ENCODE measurements at places on chromosomes 13 and 19.

- DNase-seq: no peak
Observed at GRCh38 chr19:46714444-46715106, 2.3 kb downstream of the PRKD2 start.

GRCh38 chr19:48053856-48054255, 10.0 kb upstream of the CABP5 start:
- no peak for DNase-seq

GRCh38 chr13:48891586-48891985, 84.1 kb upstream of the FNDC3A start:
- DNase-seq: no peak

GRCh38 chr13:113224486-113224885, 15.1 kb downstream of the CUL4A start:
- no peak for DNase-seq

DNA sequence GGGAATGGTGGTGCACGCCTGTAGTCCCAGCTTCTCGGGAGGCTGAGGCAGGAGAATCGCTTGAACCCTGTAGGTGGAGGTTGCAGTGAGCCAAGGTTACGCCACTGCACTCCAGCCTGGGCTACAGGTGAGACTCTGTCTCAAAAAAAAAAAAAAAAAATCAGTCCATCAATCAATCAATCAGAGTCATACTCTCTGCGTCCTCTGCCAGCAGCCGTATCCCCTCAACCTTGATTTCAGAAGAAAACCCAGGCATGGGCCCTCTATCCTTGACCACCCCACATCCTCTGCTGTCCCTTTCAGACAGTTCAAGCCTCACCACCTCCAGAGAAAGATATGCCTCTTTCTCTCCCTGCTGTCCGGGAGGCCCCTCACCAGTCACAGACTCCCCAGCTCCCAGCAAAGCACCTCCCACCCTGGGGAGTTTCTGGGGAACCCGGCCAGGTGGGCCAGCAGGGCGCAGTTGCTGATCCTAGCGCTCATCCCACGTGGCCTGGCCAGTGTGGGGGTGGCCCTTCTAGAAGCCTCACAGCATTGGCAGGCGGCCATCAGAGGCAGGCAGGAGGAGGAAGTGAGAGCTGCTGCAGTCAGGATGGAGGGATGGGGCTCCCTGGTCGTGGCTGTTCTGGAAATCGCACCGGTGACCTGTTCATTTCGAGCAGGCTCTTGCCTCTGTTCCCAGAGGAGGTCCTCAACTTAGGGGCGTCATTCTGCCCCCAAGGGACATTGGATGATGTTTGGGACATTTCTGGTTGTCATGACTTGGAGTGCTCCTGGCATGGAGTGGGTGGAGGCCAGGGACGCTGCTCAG, 10.2 kb upstream of the JSRP1 start:
- peak; percentile 85 for DNase-seq

- DNase-seq: no peak
Observed at GRCh38 chr19:2556221-2557092, 80.5 kb downstream of the GADD45B start.

DNA sequence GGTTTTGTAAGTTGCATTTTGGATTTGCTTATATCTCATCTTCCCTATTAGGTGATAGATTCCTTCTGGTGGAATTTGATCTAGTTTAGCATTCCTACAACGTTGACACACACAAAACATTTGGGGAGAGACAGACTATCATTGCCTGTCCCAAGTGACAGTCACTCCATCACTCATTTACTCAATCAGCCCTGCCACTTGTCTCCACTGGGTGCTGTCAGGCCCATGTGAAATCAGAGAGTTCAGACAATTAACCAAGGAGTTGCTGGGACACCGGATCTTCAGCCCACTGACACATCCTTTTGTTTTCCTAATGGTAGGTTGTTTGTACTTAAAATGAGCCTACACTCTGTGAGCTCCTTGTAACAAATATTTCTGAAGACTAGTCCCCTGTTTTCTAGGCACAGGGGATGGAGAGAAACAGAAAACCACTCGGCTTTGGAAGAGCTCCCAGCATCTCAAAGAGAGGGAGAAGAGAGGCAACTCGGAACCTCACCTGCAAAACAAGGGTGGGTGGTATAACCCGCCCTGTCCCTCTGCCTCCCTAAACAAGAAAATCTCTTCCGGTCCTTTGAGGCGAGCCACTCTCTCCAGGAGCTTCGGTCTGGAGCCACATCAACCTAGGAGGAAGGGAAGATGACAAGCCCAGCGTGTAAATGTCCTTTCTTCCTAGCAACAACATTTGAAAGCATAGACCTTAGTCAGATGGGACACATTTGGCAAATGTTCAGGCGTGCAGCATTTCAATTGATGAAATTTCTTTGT, 440.9 kb upstream of the KLF12 start:
- peak; percentile 16 for DNase-seq

DNA sequence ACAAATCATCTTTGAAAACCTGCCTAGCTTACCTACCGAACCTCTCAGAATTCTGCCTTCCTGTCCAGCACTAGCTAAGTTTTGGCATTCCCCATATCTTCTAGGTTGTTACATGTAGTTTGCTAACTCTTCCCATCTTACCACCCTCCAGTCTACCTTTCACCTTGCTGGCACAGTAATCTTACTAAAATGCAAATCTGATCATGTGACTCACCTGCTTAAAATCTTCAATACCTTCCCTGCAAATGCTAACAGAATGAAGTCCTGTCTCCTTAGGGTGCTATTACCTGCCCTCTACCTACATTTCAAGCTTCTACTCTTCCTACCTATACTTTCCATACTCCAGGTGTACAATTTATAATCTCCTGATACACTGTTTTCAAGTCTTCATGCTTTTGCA, 30.4 kb downstream of the INTS6 start:
- DNase-seq: no peak

GRCh38 chr13:113997845-113998751, 24.2 kb upstream of the C13orf46 start:
- no peak for DNase-seq

- no peak for DNase-seq
Observed at GRCh38 chr13:31522396-31522795, 216.9 kb upstream of the RXFP2 start.

GRCh38 chr13:95527955-95528354, 24.6 kb upstream of the CLDN10 start:
- DNase-seq: no peak

- DNase-seq: no peak
Observed at GRCh38 chr13:25237083-25237482, 50.2 kb downstream of the MTMR6 start.

- peak; percentile 91 for DNase-seq
Observed at GRCh38 chr13:25037057-25037813, 58.7 kb upstream of the PABPC3 start.

GRCh38 chr19:30062907-30063649, 121.0 kb downstream of the URI1 start:
- DNase-seq: no peak

DNA sequence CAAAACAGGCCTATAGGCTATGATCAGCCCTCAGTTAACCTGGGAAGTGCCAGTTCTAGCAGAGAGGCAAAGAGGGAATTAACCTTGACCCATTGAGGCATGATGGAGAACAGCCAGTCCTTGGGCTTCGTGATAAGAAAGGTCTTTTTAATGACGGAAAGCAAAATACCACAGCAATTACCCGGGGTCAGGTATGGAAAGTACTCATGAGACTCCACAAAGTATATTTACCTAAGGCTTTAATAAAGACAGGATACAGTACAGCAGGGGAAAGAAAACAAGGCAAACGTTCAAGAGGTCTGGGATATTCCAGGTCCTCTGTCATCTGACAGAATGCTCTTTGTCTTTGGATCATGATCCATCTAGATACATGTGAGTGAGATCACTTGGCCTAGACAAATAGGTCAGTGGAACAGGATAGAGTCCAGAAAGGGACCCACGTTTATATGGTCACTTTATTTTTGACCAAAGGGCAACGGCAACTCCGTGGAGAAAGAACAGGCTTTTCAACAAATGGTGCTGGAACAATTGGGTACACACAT, 52.2 kb downstream of the WDFY2 start:
- DNase-seq: no peak

GRCh38 chr13:93861818-93862217, 617.7 kb downstream of the DCT start:
- no peak for DNase-seq

DNA sequence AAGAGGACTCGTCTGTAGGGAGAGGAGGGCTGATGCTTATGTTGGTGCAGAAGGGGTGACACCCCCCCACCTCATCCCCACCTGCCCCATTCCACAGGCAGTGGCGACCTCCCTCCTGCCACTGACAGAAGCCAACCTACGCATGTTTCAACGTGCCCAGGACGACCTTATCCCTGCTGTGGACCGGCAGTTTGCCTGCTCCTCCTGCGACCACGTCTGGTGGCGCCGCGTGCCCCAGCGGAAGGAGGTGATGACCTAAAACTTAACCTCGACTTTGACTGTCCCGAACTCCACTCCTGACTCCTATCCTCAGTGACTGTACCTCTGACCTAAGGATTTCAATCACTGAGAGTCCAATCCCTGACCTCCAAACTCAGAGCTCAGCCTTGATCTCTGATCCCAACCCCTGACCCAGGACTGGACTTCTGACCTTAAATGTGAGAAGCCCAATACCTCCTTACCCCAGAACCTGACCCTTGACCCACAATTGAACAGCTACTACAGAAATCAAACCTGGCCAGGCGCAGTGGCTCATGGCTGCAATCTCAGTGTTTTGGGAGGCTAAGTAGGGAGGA, 3.8 kb downstream of the SHFL start:
- DNase-seq: no peak

DNA sequence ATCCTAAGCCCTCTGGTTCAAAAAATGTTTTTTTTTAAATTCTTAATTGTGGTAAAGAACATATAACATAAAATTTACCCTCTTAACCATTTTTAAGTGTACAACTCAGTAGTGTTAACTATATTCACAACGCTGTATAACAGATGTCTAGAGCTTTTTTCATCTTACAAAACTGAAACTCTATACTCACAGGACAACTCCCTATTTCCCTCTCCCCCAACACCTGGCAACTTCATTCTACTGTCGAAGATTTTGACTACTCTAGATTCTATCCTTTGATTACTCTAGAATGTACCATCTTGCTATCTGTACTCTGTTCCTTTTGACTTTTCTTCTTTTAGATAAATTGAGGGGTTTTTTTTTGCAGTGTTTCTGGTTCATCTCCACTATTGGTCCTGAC, 200.4 kb downstream of the KLF12 start:
- DNase-seq: no peak

GRCh38 chr13:34767778-34768177, 174.3 kb upstream of the NBEA start:
- DNase-seq: no peak

DNA sequence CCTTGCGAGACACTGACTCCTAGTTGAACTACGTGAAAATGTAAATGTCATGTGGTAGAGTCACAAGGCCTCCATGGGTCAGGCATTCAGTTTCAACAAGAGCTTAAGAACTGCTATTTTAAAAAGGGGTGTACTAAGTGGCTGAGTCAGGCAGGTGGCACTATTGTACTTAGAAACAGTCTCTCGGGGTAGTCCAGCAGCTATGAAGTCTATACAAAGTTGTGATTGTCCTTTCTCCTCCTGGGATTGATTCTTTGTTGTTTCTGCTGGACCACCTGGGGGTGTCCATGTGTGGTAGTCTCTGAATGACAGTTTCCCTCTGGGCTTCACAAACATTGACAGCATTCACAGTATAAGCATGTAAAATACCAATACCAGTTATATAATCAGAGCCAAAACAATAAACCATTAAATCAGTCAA, 33.0 kb downstream of the UGGT2 start:
- peak; percentile 79 for DNase-seq

DNA sequence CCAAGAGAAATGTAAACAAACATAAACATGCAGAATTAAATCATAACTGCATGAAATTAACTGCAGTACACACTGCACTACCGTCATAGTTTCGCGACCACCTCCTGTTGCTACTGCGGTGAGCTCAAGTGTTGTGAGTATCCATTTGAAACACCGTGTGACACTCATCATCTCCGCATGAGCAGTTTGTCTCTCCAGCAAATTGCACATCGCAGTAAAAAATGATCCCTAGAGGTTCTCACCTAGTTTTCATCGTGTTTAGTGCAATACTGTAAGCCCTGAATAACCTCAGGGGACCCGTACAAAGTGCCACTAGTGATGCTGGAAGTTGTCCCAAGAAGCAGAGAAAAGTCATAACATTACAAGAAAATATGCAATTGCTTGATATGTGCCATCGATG, 147.7 kb downstream of the DPF1 start:
- DNase-seq: no peak

DNA sequence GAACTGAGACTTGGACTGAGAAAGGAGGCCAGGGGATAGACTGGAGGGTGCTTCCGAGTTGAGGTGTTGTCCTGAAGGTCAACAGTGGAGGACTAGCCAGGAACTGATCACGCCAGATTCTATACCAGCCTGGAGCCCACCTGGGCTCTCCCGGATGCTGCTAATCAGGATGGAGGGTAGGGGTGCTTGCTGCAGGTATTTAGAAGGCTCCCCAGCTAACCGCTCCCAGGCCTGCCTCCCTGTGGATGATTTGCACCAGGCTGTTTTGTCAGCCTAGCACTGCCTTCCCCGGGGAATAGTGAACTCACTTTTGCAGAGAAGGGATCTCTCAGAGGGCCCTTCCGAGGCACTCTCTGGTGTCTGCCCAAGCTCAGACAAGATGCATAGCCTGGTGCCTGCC, 60.5 kb upstream of the KCTD15 start:
- DNase-seq: no peak

DNA sequence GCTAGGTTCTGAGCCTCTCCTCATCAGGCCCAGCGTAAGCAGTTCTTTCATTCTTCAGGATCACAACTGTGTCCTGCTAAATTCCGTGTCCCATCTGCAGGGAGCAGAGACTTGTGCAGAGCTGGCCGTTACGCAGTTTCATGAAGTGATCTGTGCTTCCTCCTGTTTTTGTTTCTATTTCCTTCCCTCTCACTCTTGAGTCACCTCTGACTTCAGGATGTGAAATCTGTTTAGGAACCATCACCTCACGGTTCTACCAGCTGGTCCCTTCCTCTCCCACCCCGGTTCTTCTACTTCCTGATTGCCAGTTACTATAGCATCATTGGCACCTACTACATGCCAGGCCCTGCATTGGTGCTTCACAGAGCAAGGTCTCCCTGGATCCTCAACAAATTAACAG, 8.5 kb downstream of the MAU2 start:
- no peak for DNase-seq

DNA sequence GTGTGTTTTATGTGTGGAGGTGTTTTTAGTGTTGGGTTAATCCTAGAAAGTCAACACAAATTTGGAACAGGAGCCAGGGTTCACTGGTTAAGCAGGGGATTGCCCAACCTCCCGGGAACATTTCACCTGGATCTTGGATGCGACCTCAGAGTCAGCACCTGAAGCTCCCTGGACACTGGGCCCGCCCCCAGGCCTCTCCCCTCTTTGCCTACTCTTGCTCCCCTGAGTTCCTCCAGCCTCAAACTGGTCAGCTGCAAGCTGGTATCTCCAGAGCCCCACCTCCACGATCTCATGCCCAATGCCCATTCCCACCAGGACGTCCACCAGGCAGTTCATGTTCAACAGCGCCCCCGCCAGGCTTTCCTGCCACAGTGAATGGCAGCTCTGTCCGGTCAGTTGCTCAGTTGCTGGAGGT, 9.7 kb downstream of the HSD17B14 start:
- no peak for DNase-seq

- no peak for DNase-seq
Observed at GRCh38 chr13:34025746-34026145, 207.8 kb downstream of the RFC3 start.
